ENCODE measurements at places on chromosomes 5 and 9.
A peak's percentile ranks its signal among the peaks of the same experiment; 100 is the strongest.

GRCh38 chr5:15560421-15560820, 60.4 kb downstream of the FBXL7 start:
- no peak for DNase-seq

DNA sequence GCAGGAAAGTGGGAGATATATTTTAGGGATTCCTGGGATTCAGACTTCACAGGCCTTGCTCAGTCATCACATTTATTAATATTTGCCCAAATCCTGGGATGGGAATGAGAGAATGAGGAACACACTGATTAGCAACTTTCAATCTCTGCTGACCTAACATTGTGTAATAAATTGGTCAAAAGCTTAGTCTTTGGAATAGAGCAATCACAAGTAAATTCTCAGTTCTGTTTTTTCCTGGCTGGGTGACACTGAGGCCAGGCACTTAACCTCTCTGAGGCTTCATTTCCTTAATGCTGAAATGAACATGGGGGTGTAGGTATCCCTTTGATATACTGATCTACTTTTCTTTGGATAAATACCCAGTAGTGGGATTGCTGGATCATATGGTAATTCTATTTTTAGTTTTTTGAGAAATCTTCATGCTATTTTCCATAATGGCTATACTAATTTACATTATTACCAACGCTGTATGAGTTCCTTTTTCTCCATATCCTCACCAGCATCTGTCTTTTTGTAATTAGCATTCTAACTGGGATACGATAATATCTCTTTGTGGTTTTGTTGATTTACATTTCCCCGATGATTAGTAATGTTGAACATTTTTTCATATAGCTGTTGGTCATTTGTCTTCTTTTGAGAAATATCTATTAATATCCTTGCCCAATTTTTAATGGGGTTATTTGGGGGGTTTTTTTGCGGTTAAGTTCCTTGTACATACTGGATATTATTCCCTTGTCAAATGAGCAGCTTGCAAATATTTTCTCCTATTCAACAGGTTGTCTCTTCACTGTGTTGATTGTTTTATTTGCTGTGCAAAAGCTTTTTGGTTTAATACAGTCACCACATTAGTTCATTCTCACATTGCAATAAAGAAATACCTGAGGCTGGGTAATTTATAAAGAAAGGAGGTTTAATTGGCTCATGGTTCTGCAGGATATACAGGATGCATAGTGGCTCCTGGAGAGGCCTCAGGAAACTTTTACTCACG, 36.8 kb upstream of the NIPBL start:
- DNase-seq = no peak

- DNase-seq = peak; percentile 37
Measured at GRCh38 chr9:91436841-91437240, 13.2 kb upstream of the NFIL3 start.

DNA sequence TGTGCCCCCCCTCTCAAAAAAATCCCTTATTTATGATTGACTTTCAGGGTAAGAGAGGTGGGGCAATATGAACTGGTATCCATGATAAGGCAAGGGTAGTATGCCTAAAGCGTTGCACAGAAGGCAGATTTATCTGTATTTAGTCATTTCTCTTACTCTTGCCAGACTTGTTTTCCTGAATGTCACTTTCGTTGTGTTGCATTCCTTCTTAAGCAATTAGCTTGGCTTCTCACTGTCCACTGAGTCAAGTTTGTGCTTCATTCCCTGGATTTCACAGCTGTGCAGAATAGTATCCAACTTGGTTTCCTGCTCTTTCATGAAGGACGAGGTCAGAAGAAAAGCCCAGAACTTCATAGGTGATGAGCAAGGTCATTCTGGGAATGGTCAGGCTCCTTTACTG, 301.5 kb upstream of the ACTBL2 start:
- no peak for DNase-seq

DNA sequence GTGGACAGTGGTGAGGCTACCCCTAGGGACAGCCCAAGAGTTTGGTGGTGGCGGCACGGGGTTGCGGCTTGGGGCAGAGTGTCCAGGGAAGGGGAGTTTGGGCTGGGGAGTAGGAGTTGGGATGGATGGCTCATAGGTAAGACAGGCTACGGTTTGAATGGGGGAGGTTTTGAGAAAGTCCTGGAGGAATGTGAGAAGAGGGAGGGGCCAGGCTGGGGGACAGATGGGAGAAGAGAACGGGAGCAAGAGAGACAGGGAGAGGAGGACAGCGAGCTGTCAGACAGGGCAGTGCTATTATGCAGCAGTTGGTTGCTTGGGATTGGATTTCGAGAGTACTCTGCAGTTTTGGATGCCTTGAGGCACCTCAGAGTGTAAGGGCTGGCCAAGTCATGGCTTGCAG, 24.5 kb downstream of the PSD2 start:
- peak; percentile 23 for DNase-seq

DNA sequence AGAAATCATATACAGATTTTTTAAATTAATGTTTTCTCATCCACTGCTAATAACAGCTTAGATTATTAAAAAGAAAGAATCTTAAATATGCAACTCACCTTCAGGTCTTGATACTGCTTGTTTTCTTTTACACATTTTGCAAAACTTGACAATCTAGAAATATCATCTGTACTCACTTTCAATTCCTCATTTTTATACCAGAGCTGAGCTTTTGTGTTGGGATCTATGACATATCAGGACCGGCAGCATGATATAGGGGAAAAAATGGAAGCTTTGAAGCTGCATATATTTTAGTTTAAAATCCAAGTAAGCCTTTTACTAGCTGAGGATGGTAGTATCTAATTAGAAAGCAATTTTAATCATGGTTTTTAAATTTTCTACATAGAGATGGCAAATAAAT, 75.7 kb upstream of the SMARCA2 start:
- no peak for DNase-seq

DNA sequence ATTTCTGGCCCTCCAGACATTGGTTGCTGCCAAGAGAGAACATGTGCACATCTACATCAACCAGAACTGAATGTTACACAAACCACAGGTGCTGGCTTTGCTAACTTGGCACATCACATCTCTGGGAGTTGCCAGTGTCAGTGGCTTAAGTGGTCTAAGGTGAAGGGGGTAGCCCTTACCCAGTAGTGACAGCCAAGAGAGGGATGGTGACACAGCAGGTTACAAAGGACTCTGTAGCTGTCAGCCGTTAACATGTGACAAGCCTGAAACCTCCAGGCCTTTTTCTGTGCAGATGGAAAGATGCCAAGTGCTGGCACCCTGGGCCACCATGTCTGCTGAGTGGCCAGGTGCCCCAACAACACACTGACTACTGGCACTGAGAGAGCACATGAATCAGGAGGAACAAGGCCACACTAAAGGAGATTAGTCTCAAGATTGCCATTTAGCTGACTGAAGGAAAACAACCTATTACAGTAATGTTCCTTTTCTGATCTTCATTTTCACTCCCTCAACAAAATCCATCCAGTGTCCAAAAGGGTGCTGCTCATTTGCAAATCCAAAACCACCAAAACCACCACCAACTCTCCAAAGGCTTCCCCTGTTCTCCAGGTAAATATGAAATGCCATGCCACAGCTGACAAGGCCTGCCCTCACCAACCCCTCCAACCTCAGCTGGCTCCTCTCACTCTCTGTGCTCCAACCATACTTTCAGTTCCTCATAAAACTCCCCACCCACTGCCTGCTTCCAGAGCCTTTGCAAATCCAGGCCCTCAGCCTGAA, 20.2 kb downstream of the SIL1 start:
- no peak for DNase-seq

GRCh38 chr5:148794275-148794674, 32.1 kb upstream of the ADRB2 start:
- DNase-seq = no peak

GRCh38 chr5:55671975-55672374, 40.1 kb downstream of the SLC38A9 start:
- no peak for DNase-seq

DNA sequence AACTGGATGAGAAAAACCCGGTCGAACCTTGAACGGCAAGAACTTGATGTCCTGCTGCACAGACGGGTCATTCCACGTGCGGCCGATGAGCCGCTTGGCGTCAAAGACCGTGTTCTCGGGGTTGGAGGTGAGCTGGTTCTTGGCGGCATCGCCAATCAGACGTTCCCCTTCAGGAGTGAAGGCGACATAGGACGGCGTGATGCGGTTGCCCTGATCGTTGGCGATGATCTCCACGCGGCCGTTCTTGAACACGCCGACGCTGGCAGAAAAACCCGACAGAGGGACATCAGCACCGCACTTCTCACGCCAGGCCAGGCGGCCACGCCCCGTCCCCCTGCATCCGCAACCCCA, 519 bp downstream of the HSPA5 start:
- DNase-seq = peak; percentile 59

GRCh38 chr5:124110942-124111341, 599.0 kb downstream of the CSNK1G3 start:
- DNase-seq = peak; percentile 9

DNA sequence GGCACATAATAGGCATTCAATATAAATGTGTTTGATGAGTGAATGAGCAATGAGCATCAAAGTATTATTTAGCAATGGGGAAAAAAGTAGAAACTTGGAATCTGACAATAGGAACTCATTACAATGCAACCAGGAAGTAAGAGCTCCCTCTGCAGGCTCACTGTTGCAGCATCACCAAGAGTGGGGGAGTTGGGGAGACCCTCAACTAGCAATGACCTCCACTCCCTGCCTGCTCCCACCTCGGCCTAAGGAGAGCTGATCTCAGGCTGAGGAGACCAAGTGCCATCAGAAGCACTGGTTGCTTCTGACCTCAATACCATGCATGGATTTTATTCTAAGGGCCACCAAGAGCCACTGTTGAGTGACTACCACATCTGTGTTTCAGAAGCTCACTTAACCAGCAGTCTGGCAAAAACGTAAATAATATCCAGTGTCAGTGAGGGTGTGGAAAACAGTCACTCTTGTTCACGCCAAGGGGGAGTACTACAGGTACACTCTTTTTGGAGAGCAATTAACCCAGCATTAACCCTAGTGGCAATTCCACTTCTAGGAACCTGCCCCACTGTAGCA, 8.0 kb downstream of the VDAC1 start:
- peak; percentile 52 for DNase-seq

DNA sequence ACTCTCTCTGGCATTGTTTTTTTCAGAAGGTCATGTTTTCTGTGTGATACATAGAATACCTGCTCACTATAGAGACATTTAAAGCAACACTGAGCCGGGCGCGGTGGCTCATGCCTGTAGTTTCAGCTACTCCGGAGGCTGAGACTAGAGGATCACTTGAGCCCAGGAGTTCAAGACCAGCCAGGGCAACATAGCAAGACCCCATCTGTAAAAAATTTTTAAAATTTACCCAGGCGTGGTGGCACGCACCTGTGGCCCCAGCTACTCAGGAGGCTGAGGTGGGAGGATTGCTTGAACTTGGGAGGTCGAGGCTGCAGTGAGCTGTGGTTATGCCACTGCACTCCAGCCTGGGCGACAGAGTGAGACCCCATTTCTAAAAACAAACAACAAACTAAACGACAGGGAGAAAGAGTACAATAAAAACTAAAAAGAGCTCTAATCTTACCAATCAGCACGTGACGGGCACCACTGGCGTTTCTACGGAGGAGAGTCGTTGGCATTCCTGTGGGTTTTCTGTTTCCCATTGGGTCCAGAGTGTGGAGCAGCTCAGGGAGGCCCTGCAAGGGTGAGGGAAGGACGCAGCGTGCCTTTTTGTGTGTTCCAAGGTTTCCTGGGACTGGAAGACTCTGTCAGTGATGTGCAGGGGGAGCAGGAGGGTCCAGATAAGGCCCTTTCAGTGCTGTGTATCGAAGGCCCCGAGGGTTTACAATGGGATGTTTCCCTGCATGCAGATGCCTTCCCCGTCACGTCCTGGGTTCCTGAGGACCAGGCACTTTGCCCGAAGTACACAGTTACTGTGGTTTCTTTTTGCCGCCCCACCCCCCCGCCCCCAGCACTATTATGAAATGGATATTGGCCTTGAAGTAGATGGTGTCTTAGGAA, 7.2 kb upstream of the RNU6ATAC start:
- DNase-seq = no peak
